ENCODE measurements at places on chromosomes 4 and X.

DNA sequence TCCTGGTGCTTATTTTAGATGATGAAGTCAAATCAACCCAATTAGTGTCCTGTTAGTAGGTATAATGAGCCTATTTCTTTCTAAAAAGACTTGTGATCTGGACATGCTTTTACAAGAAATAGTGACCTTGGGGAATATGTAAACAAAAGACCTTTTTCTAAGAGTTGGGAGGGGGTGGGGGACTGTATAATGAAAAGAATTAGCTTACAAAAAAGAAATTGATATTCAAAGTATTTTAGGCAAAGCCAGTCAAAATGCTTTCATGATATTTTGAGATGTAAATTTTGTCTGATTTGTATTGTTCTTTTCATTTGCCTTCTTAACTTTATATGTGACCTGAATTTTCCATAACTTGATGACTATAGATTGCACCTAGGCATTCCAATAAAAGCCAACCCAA lies 114.6 kb downstream of the DCTD start:
- no peak for DNase-seq

GRCh38 chr4:102781570-102781969 lies 20.8 kb upstream of the MANBA start:
- peak; percentile 22 for DNase-seq

DNA sequence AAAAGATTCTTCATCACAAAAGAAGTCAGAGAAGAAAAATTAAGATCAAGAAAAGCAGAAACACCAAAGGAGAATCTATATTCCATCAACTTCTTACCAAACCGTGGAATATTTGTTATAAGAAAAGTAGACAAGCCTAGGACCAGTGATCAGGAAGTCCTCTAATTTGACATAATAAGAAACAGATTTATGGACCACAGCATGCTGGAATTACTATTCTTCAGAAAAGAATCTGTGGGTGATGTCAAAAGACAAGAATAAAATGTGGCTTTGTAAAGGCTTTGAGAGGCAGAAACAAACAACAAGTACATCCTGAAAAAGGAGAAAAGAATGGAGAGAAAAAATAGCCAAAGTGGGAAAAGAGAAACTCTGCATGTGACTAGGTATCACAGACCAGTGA lies 123.3 kb downstream of the SLC10A7 start:
- DNase-seq, result no peak

DNA sequence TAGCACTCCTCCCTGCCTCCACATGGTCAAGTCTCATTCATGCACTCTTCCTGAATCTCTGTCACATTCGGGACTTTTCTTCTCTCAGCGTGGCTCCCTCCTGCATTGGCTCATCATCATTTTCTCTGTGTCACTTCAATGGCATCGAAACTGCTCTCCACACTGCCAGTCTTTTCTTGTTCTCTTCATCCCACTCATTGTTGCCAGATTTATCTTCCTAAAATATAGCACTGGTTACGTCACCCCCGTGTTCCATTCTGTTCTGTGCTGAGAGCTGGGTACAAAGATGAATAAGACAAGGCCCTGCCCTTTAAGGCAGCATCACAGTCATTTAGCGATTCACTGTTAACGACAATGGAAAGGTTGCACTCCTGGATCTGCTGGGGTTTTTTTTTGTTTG lies 174.4 kb upstream of the TBC1D9 start:
- no peak for DNase-seq

- no peak for DNase-seq
These were observed 2144.7 kb downstream of the PCDH7 start for GRCh38 chr4:32864713-32865351.

DNA sequence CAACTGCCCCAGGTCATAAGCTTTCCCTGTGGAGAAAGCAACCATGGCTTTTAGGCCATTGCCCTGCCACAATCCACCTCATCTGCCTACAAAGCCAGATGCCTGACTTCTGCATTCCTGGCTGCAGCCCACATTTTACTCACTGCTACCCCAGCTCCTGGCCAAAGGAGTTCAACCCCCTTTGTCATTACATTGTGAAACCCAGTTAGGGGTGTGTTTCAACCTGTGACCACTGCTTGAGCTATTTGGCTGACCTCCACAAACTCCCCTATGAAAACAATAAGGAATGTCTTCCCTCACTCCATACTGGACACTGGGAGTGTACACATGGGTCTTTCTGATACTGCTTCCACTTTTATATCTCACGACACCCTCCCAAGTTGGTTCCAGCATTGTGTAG lies 589.2 kb downstream of the SH3BGRL start:
- DNase-seq, result no peak

DNA sequence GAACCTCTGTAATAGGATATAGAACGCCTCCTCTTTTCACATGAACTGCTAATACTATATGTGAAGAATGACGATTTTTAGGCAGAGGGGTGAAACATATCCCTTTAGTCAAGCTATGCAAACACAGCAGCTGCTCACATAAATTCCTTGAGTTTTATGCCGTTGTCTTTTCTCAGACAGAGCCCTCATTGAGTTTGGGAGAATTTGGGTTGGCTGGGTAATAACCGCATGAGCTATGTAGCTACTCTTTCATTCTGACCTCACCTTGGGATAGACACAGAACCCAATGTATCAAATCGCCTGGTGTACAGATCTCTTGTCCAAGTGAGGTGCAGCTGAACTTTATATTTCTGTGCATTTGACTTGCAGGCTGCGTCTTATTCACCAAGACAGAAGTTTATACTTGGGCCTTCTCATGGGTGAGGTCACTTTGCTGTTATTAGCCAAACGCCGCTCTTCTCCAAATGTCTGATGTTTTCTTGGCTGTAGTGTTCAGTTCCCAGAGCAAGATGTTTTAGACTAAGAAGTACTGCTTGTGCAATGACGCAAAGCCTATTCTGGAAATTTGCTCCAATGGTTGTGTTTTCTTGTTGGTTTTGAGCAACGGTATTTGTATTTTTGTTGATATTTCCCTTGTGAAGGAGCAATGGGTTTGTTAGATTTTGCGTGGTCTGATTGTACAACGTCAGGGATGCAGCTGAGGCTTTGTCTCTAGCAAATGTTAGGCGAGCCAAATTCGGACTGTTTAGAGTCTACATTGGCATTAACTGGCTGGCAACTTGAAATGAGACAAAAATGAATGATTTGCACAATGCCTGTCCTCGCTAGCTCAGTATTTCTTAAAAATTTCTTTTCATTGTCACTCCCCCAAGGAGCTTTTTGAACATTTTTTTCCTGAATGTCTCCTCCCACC lies 11.2 kb upstream of the SPARCL1 start:
- DNase-seq, result no peak

DNA sequence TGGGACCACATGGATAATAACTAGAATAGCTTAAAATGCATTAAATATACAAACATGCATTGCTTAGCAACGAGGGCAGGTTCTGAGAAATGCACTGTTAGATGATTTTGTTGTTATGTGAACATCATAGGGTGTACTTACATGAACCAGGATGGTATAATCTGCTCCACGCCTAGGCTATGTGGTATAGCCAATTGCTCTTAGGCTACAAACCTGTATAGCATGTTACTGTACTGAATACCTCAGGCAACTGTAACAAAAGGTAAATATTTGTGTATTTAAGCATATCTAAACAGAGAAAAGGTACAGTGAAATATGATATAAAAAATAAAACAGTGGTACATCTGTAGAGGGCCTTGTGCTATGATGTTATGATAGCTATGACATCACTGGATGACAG lies 169.2 kb upstream of the IL15 start:
- DNase-seq, result no peak

GRCh38 chr4:140704392-140704960 lies 51.7 kb downstream of the TBC1D9 start:
- DNase-seq, result no peak

DNA sequence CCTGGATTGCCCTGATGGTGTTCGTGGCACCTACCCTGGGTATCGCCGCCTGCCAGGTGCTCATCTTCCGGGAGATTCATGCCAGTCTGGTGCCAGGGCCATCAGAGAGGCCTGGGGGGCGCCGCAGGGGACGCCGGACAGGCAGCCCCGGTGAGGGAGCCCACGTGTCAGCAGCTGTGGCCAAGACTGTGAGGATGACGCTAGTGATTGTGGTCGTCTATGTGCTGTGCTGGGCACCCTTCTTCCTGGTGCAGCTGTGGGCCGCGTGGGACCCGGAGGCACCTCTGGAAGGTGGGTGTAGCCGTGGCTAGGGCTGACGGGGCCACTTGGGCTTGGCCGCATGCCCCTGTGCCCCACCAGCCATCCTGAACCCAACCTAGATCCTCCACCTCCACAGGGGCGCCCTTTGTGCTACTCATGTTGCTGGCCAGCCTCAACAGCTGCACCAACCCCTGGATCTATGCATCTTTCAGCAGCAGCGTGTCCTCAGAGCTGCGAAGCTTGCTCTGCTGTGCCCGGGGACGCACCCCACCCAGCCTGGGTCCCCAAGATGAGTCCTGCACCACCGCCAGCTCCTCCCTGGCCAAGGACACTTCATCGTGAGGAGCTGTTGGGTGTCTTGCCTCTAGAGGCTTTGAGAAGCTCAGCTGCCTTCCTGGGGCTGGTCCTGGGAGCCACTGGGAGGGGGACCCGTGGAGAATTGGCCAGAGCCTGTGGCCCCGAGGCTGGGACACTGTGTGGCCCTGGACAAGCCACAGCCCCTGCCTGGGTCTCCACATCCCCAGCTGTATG lies 1.8 kb downstream of the AVPR2 start:
- DNase-seq, result no peak

- DNase-seq, result no peak
These were observed 105.2 kb upstream of the FAM9A start for GRCh38 chrX:8906299-8906938.
